Cardiac atrium fibroblast (primary cell): ENCODE measurements at places on chromosomes 3 and 15. TPM values are rescaled to one million over a fixed set of nuclear protein-coding genes. Genes with fewer than 3 reads are reported as not detected.

The SAMMSON gene
- total RNA-seq, result 0.16 TPM in 1 of 2 replicates, not detected in the other

The KNG1 gene
- total RNA-seq, result not detected in 2 replicates

The SI gene
- not detected in 2 replicates for total RNA-seq

The NOX5 gene
- 0.18 TPM in 1 of 2 replicates, not detected in the other for total RNA-seq

The ZCWPW2 gene
- total RNA-seq, result 0.36 and 0.65 TPM in 2 replicates

The NR1I2 gene
- not detected in 2 replicates for total RNA-seq

The MOBP gene
- total RNA-seq, result not detected in 2 replicates

The IQCF5 gene
- total RNA-seq, result not detected in 2 replicates
